ENCODE measurements at places on chromosomes 5 and 9.

DNA sequence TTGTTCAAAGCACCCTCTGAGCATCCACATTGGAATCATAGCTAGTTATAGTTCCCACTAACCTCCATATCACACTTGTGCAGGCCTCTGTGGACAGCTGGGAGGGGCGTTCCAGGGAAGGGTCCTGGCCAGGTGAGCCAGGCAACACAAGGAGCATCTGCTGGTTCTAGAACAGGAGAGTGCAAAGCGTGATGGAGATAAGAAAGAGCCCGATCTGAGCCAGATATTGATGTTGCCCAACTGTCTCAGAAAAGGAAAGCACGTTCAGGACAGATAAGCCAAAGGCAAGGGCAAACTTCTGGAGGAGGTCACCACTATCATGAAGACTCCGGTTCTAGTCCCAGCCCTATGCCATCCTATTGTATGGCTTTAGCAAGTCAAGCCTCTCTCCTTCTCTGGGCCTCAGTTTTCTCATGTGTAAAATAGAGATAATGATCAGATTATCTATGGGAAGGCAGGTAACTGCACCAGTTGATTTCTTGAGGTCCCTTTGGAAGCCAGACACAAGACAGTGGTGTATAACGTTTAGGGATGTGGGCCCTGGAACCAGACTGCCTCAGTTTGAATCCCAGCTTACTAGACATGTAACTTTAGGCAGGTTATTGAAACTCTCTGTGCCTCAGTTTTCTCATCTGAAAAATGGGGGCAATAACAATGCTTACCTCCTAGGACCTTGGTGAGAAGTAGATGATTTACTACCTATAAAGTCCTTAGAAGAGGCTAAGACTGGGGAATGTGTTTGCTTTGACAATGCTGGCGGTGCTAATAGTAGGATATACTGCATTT is 19.8 kb downstream of the GABBR2 start:
- no peak for DNase-seq

DNA sequence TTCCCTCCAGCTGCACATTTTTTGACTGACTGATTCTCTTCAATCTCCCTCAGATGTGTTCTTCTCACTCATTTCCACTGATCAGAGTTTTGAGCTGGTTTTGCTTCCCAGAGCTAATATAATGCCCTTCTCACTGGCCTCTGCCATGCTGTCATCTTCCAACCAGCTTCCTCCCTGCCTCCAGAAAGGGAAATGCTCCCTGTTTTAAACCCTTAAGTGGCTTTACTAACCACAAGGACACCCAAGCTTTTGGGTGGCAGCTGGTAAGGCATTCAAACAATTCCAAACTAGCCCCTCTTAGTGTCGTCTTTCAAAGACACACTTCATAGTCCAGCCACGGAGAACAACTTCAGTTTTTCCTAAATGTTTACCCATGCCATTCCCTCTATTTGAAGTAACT is 172.5 kb downstream of the CRB2 start:
- no peak for DNase-seq

DNA sequence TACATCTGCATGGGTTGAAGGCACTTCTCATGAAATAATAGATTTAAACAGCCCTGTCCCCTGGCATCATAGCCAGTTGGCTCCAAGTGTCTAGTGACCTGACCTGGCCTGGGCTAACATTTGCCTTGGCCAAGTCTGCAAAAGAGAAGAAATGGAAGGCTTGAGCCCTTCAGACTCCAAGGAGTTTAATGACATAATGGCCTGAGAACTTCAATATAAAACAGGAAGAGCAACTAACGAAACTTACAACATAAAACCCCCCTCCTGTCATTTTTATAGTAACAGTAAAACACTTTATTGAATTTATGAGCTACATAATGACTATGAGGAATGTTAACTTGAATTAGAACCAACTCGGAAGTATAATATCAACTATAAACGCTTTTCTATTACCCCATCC is 218.8 kb upstream of the TBCA start:
- DNase-seq = no peak

GRCh38 chr5:74316064-74316603 is 324.4 kb downstream of the ENC1 start:
- peak; percentile 3 for DNase-seq

DNA sequence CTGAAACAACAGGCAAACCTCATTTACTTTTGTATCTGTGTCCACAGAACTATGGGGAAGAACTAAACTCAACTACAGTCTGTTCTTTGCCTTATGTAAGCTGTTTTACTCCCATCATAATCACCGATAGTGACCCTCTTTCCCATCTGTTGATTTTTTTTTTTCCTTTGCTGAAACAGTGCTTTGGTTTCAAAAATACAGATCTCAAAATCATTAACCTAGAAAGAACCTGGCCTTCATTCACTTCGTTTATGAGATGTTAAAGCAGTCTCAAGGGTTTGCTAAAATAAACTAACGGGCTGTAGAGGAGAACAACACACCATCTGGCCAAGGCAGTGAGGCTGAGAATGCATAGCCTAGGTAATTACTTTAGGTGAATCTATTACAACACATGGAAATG is 706.6 kb upstream of the ZNF608 start:
- DNase-seq = no peak

DNA sequence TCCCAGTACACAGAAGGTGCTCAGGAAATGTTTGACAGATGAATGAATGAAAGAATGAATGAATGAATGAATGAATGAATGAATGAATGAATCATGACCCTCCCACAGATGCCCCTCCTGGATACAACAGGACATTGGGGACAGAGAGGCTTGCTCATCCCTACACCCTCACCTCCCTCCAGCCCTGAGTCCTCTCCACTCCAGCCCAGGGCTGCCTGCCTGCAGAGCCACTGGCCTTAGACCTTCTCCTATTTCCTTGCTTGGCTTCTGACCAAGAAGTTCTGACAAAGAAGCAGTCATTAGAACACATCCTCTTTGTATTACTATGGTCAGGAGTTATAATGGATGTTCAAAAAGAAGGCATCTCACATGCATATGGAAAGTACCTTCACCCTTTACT is 240.7 kb upstream of the DAPK1 start:
- DNase-seq = no peak

DNA sequence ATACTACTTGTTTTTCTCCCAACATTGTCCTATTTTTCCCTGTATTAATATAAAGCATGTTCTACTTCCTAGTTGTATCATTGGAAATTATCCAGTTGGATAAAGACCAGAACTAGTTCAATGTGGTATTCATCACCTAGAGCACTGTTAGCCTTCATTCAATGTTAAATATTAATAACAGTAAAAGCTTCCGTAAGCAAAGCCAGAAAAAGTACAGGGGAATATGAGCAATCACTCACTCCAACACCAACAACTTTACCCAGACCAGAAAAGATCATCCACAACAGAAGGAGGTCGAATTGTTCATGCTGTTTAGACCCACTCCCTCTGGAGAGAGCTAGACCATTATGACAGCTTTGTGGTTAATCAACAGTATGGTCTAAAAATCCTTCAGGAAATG is 728.4 kb downstream of the MAT2B start:
- no peak for DNase-seq

- no peak for DNase-seq
These were observed 1.9 kb upstream of the RAD23B start for GRCh38 chr9:107281184-107281583.

GRCh38 chr5:140128376-140128775 is 2.6 kb downstream of the IGIP start:
- DNase-seq = no peak

DNA sequence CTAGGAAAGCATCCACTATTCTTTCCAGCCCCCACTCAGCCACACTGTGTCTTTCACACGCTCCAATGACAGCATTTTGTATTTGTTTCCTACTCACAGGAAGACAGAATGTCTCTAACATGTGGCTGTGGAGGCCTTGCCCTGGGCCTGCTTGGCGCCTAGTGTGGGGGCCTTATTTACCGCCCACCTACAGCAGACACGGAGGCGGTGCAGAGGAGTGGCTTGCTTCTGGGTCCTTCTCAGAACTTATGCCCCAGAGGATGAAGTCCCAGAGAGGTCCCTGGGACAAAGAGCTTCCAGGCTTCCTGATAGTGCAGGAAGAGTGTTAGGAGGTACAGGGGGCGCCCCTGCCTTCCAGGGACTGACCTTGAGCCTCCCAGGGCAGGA is 8.5 kb upstream of the MRNIP start:
- no peak for DNase-seq

GRCh38 chr5:177453852-177454396 is 7.3 kb downstream of the PRR7 start:
- DNase-seq = peak; percentile 62

- no peak for DNase-seq
These were observed 86.0 kb downstream of the ZNF608 start for GRCh38 chr5:124660229-124661093.

- no peak for DNase-seq
These were observed 39.9 kb downstream of the DUSP1 start for GRCh38 chr5:172730981-172731679.

- DNase-seq = no peak
These were observed 1049.0 kb downstream of the PTPRD start for GRCh38 chr9:9563817-9564216.

DNA sequence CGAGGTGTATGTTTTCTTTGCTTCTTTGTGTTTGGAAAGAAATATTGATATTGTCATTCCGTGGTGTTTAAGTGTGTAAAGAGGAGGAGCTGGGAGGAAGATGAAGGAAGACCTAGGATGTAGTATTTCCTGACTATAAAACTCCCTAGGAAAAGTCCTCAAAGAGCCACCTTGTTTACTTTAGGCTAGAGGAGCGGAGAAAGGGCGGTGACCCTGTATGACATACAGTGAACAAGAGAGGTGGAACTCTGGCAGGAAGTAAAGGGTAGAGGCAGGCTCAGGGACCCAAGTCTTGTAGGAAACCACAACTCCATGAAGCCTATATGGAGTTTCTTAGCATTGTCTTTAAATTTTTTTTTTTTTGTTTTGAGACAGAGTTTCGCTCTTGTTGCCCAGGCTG is 303.9 kb downstream of the DOCK8 start:
- DNase-seq = no peak

- no peak for DNase-seq
These were observed 235.5 kb upstream of the ZNF608 start for GRCh38 chr5:124981901-124982300.

GRCh38 chr5:1027631-1028441 is 19.2 kb downstream of the NKD2 start:
- no peak for DNase-seq

- DNase-seq = no peak
These were observed 113.5 kb upstream of the SARDH start for GRCh38 chr9:133851693-133852092.

DNA sequence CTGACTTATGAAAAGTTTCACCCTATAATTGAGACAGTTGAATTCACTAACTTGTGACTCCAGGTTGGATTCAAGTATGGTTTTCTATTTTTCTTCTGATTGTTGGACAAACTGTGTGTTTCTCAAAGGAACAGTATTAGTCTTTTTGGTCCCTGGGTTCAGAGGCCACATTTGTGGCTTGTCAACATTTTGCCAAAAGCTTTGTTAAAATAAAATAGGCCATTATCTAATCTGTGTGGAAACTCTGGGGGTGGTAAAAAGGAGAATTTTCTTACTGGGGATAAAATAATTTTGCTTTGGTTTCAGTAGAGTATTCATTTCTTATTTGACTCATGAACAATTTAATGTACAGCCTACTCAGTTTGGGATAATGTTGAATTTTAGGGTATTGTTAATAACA is 166.3 kb downstream of the TMEM167A start:
- DNase-seq = no peak

DNA sequence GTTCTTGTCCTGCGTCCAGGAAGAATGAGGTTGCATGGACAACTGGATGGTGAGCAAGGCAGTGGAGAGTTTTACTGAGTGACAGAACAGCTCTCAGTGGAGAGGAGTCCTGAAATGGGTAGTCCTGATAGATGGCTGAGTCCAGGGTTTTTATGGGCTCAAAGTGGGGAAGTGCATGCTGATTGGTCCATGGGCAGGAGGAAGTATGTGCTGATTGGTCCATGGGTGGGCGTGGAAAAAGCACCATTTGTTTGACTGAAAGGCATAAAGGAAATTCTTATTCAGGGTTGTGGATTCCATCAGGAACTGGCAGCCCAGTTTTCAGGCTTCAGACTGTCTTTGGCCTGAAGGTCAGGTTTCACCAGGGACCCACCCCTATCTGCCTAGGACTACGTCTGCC is 10.6 kb downstream of the FSD1L start:
- DNase-seq = no peak

DNA sequence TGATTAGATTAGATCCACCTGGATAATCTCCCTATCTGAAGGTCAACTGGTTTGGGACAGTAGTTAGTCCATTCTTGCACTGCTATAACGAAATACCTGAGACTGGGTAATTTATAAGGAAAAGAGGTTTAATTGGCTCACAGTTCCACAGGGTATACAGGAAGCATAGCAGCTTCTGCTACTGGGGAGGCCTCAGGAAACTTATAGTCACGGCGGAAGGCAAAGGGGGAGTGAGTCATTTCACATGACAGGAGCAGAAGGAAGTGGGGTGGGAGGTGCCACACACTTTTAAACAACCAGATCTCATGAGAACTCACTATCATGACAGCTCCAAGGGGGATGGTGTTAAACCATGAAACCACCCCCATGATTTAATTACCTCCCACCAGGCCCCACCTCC is 9.9 kb downstream of the C9orf40 start:
- DNase-seq = no peak

GRCh38 chr5:178667101-178667500 is 40.3 kb upstream of the CLK4 start:
- DNase-seq = no peak

GRCh38 chr9:128149951-128150593 is 819 bp downstream of the LCN2 start:
- DNase-seq = no peak

DNA sequence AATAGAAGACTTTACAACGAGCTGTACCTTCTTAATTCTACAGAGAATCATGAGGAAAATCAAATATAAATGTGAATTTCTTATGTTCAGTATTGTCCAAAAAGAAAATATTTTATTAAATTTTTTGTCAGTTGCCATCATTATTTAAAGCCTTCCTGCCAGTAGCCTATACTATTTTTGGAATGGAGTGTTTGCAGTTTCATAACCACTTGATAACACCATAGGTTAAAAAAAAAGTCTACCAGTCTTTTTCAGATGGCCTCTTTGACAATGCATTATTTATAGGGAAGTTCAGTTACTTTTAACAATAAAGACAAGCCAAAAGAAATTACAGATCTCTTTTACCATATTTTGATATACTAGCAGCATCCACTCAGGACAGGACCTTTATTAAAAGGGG is 80.3 kb upstream of the CCDC152 start:
- no peak for DNase-seq

GRCh38 chr5:172530406-172530805 is 76.1 kb upstream of the SH3PXD2B start:
- DNase-seq = no peak

- DNase-seq = no peak
These were observed 363.7 kb downstream of the IRX2 start for GRCh38 chr5:2387634-2388325.

DNA sequence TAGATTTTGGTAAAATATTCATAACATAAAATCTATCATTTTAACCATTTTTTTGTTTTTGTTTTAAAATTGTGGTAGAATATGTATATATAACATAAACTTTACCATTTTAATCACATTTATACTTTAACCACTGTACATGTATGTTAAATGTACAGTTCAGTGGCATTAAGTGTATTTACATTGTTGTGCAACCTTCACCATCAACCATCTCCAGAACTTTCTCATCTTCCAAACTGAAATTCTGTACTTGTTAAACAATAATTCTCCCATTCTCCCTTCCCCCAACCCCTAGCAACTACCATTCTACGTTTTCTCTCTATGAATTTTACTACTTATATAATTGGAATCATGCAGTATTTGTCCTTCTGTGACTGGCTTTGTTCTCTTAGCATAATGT is 11.6 kb downstream of the ANKHD1 start:
- no peak for DNase-seq

- DNase-seq = no peak
These were observed 8.7 kb upstream of the CDKN2AIPNL start for GRCh38 chr5:134420343-134420742.
